ENCODE measurements at places on chromosomes 5 and 9.

DNA sequence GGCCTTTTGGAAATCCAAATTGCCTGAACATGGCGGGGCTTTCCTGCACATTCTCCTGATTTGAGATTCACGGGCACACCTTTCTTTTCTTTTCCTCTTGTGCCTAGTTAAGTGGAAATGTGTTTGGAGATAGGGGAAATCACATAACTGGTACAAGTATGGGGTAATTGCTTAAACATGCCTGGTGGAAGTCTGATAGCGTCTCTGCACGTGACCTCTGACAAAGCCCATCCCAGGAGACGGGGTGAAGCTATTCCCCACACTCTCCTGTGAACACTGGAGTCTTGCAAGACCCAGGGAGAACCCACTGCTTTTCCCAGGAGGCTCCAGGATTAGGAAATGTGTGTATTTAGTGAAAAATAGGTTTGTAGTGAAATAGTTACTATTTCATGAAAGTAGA, 2.9 kb upstream of the REEP2 start:
- DNase-seq: no peak

DNA sequence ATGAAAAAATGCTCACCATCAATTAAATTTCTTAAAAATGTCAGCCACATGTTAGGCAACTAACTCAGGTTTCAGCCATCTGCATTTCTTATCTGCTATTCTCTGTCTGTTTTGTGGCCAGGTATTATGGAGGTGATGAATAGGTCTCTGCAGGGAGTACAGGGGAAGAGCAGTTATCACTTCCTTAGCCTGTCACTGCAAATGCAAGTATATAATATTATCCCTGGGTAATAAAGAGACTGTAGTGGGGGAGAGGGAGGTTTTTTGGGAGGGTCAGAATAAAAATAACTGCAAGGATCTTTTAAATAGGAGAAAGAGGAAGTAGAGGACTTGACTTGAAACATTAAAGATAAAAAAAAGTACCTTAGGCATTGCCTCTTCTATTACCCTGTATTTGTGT, 49.6 kb upstream of the PTGER4 start:
- no peak for DNase-seq

- DNase-seq: peak; percentile 85
Observed at GRCh38 chr5:68252673-68253623, 37.4 kb downstream of the PIK3R1 start.

- DNase-seq: no peak
Observed at GRCh38 chr5:140631036-140631417, 1.9 kb downstream of the CD14 start.

- DNase-seq: peak; percentile 73
Observed at GRCh38 chr5:58670582-58670981, 87.7 kb downstream of the RAB3C start.

GRCh38 chr5:156584871-156585270, 257.9 kb downstream of the SGCD start:
- DNase-seq: no peak

DNA sequence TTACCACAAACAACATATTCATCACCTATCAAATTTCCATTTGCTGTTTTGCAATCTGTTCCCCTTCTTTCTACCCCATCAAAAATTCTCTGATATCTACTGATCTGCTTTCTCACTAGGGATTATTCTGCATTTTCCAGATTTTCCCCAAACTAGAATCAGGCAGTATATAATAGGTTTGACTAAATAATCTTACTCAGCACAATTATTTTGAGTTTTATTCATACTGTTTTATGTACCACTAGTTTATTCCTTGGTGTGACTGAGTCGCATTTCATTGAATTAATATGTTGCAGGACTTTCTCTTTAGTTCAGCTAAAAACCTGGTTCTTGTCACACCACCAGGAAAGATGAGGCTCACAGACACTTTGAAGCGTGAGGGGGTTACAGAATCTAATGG, 131.4 kb downstream of the CYLC2 start:
- DNase-seq: no peak

GRCh38 chr5:18745042-18745987, 1111.1 kb downstream of the TAF11L14 start:
- peak; percentile 16 for DNase-seq

GRCh38 chr5:88967633-88968585, 84.9 kb upstream of the MEF2C start:
- no peak for DNase-seq

DNA sequence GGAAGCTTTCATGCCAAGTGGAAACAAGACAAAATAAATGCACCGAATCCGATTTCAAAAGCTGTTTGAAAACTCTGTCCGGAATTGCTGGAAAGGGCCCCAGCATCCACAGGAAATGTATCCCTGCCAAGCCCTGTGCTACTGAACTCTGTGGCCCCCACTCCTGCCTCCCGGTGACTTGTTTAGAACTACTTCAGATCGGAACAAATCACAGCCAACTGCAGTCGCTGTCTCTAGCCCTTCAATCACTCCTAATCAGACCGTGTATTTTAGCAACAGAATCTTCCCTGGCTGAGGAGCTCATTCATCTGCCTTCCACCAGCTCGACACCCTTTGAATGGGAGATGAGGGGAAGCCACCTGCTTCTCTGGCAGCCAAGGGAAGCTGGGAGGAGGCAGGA, 94.1 kb downstream of the KCNIP1 start:
- DNase-seq: peak; percentile 94

Measured in lung microvascular endothelial cell (primary cell).